ENCODE measurements at places on chromosomes 2 and 18. TPM values are rescaled to one million over a fixed set of nuclear protein-coding genes. Genes with fewer than 3 reads are reported as not detected.

The NFATC1 gene
- 2.0 TPM for total RNA-seq

The LIPG gene
- total RNA-seq: 57.8 TPM

- DNase-seq: no peak
Measured at GRCh38 chr2:45974056-45974455, 322.6 kb downstream of the PRKCE start.

The TPGS2 gene
- total RNA-seq: 40.9 TPM

DNA sequence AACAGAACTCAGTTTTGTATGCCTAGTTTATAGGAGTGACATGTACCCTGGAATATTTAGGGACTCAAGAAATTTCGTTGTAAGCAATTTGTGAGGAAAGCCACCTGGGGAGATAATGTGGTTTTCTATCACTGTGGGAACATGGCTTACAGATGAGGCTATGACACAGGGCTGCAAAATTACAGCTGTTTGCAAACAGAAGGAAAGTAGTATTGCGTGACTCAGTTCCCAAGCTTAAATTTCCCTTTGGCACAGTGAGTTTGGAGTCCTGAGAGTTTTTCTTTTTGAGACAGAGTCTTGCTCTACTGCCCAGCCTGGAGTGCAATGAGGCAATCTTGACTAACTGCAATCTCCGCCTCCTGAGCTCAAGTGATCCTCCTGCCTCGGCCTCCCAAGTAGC, 149.8 kb downstream of the MYO5B start:
- no peak for DNase-seq

- no peak for DNase-seq
Measured at GRCh38 chr18:49584394-49584793, 22.5 kb downstream of the LIPG start.

The B4GALT6 gene
- total RNA-seq: 6.0 TPM

DNA sequence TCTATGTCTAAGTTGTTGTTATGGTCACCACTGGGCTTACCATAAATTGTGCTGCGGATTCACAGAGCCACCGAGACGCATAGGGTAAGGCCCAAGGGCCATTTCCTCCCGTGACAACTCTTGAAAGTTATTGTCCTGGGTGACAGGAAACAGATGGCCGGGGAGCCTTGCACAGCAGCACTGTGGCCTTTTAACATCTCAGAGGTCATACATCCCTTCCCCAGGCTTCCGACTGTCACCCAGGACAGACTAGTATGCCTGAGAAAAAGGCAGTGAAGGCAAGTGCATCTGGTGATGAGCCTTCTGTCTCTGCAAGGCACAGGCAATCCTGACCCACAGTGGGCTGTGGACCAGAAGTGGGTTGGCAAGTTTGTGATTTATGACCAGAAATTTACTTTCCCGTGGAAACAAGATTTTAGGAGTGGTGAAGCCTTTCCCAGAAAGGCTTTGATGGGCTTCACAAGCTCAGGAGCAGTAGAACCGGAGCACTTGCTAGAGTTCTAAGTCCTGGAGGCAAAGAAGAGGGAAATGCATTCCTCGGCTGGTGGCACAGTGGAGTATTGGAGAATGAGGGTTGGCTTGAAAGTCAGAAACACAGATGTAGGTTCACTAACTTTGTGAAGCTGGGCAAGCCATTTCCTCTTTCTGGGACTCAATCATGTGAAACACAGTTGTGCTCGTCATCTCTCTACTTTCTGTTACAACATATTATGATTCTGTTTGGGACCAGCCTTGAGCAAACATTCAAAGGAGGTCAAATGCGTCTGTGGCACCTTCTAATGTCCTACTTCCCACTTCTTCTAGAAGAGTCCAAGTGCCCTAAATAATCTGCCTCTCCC, 2.0 kb upstream of the CAPN14 start:
- no peak for DNase-seq

GRCh38 chr2:18299423-18300212, 260.8 kb downstream of the RDH14 start:
- DNase-seq: peak; percentile 56

The SKOR2 gene
- not detected for total RNA-seq

The TDRD15 gene
- total RNA-seq: not detected

The HMSD gene
- not detected for total RNA-seq

DNA sequence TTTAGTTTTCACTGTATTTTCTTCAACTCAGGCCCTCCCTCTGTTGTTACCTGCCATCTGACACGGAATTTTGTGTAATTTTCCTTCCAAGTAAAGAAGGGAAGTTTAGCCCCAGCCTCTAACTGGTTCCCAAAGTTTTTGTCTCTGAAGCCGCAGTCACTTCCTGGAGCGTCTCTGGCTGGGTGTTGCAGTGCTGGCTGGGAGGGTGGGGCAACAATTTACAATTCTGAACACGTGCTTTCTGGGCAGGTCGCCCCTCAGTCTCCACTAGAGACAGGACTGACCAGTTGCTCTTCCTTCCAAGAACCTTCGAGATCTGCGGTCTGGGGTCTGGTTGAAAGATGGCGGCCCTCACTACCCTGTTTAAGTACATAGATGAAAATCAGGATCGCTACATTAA, 3.5 kb downstream of the CNDP2 start:
- DNase-seq: peak; percentile 69

GRCh38 chr2:218202266-218202665, 14.7 kb upstream of the ARPC2 start:
- peak; percentile 28 for DNase-seq

The LTBP1 gene
- total RNA-seq: 99.0 TPM

The ABCG8 gene
- total RNA-seq: not detected

- no peak for DNase-seq
Measured at GRCh38 chr18:59219672-59220163, at the start of gene GRP. GRP (plus strand) TSS chr18:59220158; CDS start chr18:59220266, 108 bp downstream.

DNA sequence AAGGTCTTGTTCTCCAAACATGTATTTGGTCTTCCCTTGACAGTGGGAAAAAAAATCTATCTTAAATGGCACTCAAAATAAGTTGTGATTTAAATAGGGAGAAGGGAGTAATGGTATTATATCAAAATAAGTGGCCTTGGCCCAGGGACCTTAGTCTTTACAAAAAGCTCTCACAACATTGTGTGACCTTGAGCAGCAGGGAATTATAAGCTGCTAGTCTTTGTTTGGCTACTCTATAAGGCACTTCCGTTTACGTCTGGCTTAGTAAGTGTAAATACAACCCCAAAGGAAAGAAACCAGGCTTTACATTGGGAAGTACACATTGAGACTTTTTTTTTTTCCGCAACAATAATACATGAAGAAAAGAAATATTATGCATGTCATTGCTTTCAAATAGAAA, 734.0 kb upstream of the LINC00305 start:
- DNase-seq: no peak

DNA sequence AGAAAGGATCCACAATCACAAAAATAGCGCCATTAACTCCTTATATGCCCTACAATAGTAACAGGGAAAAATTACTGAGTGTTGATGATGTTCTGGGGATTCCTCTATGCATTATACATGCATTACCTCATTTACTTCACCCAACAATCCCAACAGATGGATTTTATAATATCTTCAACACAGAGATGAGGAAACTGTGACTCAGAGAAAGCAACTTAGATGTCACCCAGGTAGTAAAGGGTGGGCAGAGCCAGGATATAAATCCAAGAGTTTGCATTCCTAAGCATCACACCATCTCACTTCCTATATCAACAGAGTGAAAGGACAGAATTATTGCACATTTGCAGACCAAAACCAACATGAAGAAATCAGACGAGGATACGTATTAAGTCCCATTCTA, 144.2 kb downstream of the TCF4 start:
- no peak for DNase-seq

The ACMSD gene
- total RNA-seq: not detected

The ALK gene
- total RNA-seq: not detected

The BOLL gene
- total RNA-seq: not detected

DNA sequence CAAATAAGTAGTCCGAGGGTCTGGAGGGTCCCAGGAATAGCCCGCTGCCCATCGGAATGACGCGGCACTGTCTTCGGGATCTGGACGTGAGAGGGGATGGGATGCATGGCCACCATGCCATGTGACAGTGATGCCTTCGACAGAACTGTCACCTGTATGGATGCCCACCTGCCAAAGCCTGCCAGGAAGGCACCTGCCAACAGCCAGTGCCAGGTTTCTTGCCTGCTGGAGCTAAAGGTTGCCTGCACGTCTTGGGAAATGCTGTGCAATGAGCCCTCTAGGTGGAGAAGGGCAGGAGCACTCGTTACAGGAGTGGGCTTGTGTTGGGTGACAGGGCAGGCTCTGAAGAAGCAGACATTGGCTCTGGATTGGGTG, 20.5 kb downstream of the GPR35 start:
- DNase-seq: no peak

- DNase-seq: no peak
Measured at GRCh38 chr18:77006305-77007175, 126.0 kb downstream of the MBP start.

The HDLBP gene
- 670 TPM for total RNA-seq

The ABCG5 gene
- total RNA-seq: not detected

- DNase-seq: peak; percentile 87
Measured at GRCh38 chr2:201158111-201158929, 24.6 kb upstream of the CASP10 start.

- DNase-seq: peak; percentile 34
Measured at GRCh38 chr2:63851691-63852311, 10.1 kb downstream of the UGP2 start.

DNA sequence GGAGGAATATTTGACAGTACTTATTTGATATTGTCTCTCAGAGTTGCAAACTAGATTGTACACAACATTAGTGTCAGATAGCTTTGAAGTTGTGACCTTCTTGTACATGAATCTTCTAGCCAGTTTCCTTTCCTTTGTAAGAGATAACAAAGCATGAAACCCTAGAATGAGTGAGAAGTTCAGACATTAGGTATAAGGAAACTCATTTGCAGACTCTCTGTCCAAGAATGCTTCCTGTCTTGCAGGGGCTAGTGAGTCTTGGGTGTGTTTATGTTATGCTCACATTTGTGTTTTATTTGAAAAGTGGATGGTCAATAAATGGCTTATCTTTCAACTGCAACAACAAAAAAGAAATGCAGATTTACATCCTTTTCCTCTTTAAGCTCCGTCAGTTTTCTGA, 1.4 kb downstream of the BOD1L2 start:
- DNase-seq: no peak

The CYP27C1 gene
- total RNA-seq: not detected

The ARL4C gene
- total RNA-seq: 6.4 TPM

The DLX1 gene
- 0.81 TPM for total RNA-seq

The SP140 gene
- total RNA-seq: not detected

The FAM110C gene
- total RNA-seq: 8.3 TPM

DNA sequence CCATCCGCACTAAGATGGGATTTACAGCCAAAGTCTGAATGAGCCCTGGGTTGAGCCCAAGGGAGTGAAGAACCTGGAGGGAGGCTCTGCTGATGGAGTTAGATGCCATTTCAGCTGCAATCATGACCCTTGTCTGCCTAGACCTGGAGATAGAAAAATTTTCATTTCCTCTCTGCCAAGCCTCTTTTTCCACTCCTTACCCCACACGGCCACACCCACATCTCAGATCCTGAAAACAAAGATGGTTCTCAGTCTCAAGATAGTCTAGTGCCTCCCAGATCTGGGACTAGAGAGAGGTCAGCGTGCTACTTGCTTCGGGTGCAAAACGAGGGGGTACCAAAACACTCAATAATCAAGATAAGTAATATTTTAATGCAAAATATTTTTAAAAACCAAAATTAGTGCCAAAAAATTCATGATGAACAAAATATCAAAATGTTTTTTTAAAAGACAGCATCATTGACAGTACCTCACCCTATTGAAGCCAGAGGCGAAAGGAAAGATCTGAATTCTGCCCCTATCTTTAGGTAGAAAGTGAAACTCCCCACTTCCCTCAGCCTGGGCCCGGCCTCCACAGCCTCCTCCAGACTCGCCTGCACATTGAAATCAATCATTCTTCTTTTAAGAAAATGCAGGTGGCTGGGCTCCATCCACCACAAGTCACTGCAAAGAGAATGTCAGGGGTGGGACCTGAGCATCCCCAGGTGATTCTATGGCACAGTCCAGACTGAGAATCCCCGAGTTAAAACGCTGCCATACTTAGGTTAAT, 57.8 kb upstream of the GPR45 start:
- no peak for DNase-seq

The IRS1 gene
- total RNA-seq: 10.5 TPM

GRCh38 chr18:9017167-9017904, 85.2 kb upstream of the NDUFV2 start:
- DNase-seq: peak; percentile 94

Data from MCF 10A (cell line).